Activated B cell treated with CpG ODN at 0.5 μM for 24 hours (primary cell): ENCODE measurements at places on chromosomes 16 and 17.

GRCh38 chr16:53209429-53209828, 154.6 kb downstream of the CHD9 start:
- no peak for DNase-seq

DNA sequence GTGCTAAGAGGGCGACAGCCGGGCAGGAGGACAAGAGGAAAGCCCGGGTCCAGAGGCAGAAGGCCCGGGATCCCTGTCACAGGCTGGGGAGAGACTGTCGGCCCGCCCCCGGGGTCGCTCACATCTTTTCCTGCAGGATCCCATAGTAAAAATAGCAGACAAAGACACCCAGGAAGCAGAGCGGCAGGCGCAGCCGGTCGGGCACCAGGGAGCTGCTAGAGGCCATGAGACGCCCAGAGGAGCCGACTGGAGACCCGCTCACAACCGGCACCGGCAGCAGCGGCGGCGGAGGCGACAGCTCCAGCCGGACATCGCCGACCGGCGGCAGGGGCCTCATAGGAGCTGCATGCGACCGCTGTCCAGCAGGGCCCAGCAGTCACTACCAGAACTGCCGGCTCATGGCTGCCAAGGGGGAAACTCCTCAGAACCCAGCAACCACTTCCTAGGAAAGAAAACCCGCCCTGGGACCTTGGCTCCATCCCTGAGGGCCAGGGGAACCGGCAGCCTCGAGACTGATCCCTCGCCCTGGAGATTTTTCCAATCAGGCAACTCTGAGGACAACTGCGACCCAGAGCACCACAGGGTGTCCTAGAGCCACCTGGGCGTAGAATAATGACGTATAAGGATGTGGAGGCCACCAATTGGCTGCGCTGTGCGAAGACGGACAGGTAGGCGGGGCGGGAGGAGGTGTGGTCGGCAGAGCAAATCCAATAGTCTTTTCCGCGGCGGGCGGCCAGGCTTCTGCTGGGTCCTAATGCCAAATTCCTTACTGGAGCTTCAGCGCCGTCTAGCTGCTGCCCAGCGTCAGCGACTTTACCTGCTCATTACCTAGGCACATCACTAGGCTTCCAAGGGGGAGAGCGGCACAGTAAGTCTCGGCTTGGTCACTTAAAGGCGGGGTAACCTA, at the start of gene SLC35B1:
Gene SLC35B1, minus strand, starts transcription at position 357 of the 907 bp plus-strand sequence. Its CDS starts 131 bp downstream, at position 226.
- DNase-seq: peak; percentile 89

- no peak for DNase-seq
Observed at GRCh38 chr17:49901460-49902331, 53.8 kb upstream of the TAC4 start.

- DNase-seq: peak; percentile 52
Observed at GRCh38 chr17:74859459-74860228, at the start of gene GRIN2C. Gene GRIN2C, minus strand, starts transcription at chr17:74859885. Its CDS starts 4,793 bp downstream, at chr17:74855092.

DNA sequence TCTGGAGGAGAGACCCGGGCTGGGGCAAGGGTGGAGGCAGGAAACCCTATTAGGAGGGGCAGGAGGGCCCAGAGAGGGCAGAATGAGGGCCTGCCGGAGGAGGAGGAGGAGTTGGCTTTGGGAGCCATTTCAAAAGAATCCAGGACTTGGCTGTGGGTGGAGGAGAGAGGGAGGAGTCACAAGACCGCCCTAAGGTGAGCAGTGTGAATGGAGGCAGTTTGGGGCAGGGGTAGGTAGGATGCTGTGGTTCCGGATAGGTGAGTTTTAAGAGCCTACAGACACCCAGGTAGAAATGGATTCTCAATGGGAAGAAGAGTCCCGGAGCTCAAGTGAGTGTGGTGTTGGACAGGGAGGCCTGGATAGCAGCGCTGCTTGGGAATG, 80.3 kb downstream of the ARHGAP23 start:
- DNase-seq: no peak

DNA sequence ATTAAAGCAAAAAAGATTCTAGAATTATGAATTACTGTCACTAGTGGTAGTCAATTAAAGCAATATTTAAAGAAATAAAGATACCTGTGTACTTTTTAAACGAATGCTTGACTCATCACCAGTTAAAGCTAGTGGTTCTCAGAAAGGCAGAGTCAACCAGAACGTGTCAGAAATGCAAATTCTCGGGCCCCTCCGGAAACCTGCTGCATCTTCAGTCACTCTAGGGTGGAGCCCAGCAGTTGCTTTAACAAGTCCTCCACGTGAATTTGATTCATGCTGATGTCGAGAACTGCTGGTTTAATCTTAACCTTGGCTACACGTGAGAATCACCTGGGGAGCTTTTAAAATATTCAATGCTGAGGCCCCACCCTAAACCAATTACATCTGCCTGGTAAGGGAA, 169.8 kb upstream of the SDK2 start:
- DNase-seq: no peak
